HS-27A (cell line): ENCODE measurements at places on chromosomes 5 and 9.

DNA sequence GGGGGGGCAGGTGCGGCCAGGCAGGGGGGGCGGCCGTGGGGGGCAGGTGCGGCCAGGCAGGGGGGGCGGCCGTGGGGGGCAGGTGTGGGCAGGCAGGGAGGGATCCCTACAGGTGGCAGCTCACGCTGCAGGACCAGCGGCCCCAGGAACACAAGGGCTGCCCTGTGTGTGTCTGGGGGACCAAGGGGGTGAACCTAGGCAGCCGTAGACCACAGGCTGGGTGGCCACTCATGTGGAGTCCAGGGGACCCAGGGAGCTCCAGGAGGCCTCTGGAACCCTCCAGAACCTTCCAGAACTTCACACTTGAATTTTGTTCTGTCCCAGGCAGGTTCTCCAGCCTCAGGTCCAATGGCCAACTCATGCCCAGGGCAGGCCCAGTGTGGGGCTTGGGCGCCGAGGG lies 51.6 kb upstream of the EGFL7 start:
- no peak for DNase-seq

- no peak for DNase-seq
These were observed 146.7 kb downstream of the CCDC192 start for GRCh38 chr5:127849891-127850290.

DNA sequence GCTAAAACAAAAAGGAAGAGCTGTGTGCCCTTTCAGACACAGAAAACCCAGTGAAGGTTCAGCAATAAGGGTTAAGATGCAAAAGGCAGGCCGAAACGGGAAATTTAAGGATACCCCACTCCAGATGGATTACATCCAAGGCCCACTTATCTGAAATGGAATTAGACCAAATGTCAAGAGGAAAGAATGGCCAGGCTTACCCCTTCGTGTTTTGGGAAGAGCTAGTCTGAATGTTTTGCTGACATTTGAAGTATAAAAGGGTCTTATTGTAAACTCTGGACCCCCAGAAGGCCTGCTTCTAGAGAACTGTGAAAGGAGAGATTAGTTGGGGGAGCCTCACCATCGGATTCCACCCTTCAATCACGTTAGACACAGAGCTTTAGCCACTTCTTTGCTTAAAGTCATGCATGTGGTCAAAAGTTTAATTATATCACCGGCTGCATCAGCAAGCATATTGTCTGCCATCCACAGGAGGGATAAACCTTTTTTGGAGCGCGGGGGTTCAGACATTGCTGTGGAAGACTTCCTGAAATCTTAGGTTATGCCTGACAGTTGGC lies 93.3 kb downstream of the EFNA5 start:
- DNase-seq, result no peak

DNA sequence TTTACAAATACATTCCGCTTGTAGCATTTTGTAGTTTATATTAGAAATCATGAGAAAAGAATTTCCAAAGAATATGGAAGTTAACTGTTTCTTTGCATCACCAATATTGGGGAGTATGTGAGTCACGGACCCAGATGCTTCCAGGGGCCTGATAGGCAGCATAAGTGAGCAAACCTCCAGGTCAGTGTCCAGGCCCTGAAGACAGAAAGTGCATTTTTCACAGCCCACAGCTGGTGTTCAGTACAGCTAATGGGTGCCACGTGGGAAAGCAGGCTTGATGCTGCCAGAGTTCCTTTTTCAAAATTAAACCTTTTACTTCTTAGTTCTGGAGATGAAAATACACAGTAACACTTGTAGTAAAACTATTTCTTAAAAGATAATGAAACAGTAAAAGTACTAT lies 454.4 kb upstream of the ACTBL2 start:
- DNase-seq, result no peak

DNA sequence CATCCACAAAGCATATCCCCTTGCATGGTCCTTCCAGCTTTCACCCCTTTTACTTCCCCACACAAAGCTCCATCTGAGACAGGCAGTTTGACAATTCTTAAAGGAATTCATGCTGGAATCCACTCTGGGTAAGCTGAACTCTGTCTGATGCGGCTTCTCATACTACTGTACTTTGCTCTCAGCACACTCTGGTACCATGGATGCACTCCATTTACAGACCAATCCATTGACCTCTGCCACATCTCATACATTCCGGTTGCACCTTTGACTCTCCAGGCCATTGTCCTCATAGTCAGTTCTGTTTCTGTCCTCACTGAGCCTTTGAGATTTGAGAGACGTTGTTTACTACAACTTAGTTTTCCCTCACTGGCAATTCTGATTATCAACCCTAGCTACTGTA lies 12.2 kb downstream of the SPATA9 start:
- DNase-seq, result no peak

DNA sequence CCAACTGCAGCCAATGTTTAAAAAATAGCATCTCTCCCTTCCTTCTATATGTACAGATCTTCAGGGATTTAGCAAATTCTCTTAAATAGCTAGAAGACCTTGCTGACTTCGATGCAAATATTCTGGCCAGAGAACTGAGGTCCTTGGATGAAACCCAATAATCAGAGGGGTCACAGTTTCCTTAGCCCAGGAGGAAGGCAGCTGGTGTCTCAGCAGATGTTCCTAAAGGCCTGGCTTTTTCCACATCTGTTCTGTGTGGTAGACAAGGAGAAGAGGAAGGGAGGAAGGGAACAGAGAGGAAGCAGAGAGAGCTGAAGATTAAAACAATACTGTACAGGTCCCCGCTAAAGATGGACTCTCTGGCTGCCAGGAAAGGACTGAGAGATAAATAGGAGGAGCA lies 33.1 kb downstream of the BOD1 start:
- DNase-seq, result no peak

DNA sequence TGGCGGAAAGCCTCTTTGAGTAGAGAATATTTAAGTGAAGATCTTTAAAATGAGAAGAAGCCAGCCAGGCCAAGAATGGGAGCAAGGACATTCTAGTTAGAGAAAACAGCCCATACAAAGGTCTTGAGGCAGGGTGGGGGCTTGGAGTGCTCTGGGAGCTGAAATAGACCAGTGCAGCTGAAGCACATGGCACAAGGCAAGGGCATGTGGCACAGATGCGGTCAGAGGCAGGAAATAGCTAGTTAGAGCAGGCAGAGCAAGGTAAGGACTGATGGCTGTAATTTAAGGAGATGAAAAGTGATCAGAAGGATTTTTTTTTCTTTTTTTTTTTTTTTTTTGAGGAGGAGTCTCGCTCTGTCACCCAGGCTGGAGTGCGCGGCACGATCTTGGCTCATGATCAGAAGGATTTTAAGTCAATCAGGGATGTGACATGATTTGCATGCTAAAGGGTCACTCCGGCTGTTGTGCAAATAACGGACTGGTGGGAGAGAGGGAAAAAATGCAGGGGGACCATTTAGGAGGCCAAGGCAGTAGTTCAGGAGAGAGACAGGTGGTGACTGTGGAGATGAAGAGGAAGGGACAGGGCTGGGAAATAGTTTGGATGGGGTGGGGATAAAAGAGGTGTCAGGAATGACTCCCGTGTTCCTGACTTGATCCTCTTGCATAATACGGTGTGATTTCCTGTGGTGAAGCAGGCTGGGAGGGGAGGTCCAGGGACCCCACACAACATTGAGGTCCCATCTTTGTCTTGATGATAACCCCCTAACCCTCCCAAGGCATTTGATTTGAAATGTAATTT lies 207.6 kb downstream of the HSPA4 start:
- DNase-seq, result no peak

DNA sequence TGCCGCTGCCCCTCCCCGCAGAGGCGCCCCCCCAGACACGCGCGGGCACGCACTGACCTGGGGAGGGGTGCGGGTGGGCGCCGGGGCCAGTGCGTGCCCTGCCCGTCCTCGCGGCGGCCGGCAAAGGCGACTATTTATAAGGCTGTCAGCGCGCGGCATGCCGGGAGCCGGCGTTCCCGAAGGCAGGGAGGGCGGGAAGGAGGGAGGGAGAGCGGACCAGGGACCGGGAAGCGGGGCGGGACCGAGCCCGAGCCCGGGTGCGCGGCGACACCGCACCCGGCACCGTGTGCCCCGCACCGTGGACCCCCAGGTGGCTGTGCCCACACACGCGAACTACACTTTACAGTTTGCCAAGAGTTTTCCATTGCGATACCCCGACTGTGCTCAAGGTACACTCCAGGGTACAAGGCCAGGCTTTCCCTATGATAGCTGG lies at the start of gene AK1:
TSS of gene AK1 (minus strand) at position 110 of the 433 bp plus-strand sequence. CDS start 3,058 bp downstream, outside the sequence.
- no peak for DNase-seq

GRCh38 chr5:150255659-150256409 lies 33.7 kb downstream of the CAMK2A start:
- no peak for DNase-seq

DNA sequence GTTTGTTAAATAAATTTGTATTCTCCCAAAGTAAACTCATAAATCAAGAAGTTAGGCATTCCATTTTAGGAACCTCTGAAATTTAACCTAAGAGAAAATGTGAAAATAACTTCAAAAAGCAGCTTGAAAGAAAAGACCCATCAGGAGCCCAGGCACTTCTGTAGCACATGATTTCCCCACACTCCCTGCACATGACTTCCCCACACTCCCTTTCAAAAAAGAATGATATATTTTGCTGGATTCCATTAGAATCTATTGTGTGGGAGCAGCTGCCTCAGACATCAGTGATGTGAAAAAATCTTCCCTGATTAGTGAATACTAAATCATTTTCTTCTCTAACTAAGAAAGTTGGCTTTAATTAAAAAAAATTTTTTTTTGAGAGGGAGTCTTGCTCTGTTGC lies 83.3 kb downstream of the GLDC start:
- DNase-seq, result no peak

GRCh38 chr5:41858890-41859289 lies 11.3 kb downstream of the OXCT1 start:
- DNase-seq, result no peak

DNA sequence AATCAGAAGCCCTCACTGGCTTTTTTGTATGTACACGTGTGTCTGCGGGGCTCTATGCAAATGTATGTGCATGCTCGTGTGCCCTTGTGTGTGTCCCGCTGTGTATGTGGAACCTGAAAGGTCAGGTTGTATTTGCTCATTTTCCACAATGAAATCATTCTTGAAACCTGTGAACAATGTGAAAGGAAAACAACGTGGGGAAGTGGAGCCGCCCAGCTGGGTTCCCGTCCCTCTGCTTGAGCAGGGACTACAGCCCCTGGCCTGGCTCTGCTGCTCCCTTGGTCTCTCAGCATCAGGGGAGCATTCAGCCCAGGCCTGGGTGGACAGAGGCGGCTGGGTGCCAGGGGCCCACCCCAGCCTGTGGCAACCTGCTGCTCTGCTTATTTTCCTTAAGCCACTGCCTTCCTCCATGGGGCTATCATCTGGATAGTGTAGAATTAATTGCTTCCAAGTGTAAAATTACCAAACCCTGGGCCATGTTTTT lies 3.0 kb downstream of the ECSCR start:
- no peak for DNase-seq

DNA sequence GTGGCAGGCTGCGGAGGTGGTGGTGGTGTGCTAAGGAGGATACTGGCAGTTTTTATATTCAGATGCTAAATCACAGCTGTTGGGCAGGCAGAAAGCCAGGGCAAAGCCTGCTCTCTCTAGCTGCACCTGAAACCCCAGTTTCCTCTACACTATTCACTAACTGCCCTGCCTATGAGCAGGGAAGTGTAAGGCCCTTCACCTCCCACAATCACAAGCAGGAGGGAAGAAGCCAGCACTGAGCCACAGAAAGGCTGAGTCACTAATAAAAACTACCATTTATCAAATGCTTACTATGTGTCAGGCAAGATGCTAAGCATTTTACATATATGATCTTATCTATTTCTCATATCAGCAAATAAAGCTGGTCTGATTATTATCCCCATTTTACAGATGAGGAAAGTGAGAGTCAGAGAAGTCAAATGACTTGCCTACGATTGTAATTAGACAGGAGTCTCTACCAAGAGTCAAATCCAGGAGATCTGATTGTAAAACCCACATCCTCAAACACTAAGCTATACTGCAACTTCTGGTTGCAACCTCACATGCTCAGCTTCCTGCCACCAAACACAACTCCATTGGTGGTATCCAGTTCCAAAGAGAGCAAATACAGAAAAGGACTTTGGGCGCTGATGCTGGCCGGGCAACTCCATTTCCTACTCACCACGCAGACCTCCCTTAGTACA lies 17.7 kb upstream of the IL6ST start:
- no peak for DNase-seq

- DNase-seq, result no peak
These were observed 1.0 kb upstream of the ACSL6 start for GRCh38 chr5:132012371-132013005.

DNA sequence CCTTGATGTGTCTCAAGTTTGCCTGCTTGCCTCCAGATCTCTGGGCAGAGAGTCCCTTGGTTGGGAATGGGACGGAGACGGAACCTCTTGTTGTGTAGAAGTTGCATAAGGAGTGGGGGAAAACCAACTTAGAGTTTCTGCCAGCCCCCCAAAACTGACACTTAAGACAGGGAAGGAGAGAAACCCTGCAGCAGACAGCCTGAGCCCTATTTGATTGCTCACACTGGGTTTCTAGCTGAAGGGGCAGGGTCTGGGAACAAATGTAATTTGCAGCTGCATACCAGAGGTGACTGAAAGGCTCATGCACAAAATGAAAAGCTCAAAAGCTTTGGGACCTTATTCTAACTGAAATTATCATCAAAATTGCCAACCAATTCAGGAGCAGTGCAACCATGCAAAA lies 254.5 kb downstream of the RASEF start:
- DNase-seq, result no peak

DNA sequence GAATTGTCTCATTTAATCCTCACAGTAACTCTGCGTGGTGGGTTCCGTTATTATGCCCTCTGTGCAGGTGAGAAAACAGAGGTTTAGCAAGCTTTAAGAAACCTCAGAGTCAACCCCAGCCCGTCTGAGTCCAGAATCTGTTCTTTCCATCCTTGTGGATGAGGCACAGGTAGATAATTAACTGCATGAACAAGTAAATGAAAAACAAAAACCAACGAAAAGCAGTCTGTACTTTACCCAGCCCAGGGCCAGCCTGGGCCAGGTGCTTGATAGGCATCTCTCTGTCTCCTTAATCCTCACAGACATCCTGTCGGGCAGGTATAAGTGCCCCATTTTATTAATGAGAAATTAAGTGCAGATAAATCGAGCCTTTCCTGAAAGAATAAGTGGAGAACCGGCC lies 25.3 kb upstream of the CXCL14 start:
- no peak for DNase-seq

GRCh38 chr9:88478246-88478645 lies 56.7 kb upstream of the NXNL2 start:
- DNase-seq, result no peak

DNA sequence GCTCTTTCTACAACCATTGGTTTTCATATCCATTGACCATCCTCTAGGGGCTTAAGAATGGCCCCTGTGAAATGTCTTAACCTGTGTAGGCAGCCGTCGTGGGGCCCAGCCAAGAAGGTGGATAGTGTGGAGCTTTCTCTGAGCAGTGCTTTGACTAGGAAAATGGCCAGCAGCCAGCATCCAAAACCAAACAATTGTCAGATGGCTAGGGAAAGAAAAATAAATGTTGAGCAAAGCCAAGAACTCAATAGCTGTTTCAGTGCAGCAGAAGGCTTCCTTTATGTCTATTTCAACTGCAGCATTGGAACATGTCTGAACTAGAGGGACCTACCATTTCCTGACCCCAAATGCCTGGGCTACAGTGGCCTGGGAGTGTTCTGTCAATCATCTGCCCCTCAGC lies 374.9 kb downstream of the TLE4 start:
- no peak for DNase-seq
